ENCODE measurements at places on chromosomes 13 and 19.

GRCh38 chr13:47455626-47456025 is 545.4 kb downstream of the SUCLA2 start:
- no peak for DNase-seq

GRCh38 chr19:13784731-13785452 is 10.4 kb upstream of the ZSWIM4 start:
- peak; percentile 75 for DNase-seq

GRCh38 chr13:34967851-34968562 is 25.9 kb downstream of the NBEA start:
- no peak for DNase-seq

- DNase-seq = no peak
Observed at GRCh38 chr19:30046522-30046921, 104.5 kb downstream of the URI1 start.

DNA sequence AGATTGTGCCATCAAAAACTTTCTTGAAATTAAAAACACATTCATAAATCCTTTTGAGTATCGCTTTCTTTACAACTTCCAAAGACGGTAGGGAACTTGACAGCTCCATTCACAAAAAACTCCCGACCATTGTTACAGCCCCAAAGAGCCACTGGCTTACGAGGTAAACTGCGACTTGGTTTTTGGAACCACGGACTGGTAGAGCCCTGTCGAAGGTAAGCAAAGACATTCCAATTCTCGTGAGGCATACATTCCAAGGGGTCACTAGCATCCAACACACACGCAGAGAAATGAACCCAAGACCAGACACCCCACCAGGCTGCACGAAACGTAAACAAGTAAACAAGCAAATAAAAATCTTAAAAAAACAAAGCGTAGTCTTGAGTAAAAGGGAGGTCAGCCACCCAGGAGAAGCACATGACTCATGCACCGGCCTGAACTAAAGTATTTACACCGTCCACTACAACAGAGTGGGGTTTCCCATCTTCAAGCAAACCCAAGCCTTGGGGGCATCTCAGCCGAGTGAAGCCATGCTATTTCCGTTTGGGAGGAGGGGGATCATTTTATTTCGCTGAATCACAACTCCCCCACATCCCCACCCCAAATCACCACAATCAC is 1.4 kb downstream of the BRD4 start:
- no peak for DNase-seq

GRCh38 chr19:1601613-1602064 is 3.6 kb downstream of the UQCR11 start:
- DNase-seq = no peak

GRCh38 chr19:1070931-1071791 is 4.2 kb downstream of the ARHGAP45 start:
- no peak for DNase-seq

- DNase-seq = peak; percentile 12
Observed at GRCh38 chr13:38417727-38418126, 68.1 kb downstream of the UFM1 start.

DNA sequence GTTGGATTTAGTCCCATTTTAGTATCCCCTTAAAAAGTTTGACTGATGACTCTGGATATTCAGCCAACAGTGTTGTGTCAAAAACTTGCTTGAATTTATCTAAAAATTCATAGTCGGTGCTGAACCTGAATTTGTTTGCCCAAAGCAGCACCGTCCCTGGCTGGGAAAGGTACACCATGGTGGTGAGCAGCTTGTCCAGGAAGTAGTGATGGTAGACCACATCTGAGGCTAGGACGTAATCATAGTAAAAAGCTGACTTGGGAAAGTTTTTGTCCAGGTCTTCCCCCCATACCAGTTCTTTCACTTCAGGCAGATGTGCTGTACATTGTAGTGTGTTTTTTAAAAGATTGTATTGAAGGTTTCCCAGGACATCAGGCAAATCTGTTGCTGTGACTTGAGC is 8.8 kb downstream of the METTL21C start:
- no peak for DNase-seq

Measured in GM13976 (cell line).